ENCODE measurements at places on chromosomes 4 and X.

DNA sequence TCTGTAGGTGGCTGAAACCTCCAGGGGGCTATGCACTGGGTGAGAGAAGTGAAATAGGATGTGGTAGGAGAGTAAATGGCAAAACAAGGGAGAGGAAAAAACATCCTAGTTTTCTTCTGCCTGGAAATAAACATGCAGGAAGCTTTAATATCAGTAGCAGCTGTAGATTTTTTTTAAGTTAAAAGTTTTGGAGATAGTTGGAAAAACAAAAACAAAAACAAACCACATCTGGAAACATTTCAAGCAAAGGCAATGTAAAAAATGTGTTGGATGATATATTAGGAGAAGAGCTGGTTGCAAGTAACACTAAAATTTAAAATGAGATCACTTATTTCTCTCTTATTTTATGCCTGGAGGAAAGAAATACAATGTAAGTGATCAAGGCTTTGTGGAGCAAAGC is 388.0 kb downstream of the SPRY1 start:
- no peak for DNase-seq

GRCh38 chrX:6383917-6384316 is 151.0 kb downstream of the VCX3A start:
- no peak for DNase-seq

GRCh38 chr4:185651137-185651677 is 115.9 kb upstream of the PDLIM3 start:
- no peak for DNase-seq

DNA sequence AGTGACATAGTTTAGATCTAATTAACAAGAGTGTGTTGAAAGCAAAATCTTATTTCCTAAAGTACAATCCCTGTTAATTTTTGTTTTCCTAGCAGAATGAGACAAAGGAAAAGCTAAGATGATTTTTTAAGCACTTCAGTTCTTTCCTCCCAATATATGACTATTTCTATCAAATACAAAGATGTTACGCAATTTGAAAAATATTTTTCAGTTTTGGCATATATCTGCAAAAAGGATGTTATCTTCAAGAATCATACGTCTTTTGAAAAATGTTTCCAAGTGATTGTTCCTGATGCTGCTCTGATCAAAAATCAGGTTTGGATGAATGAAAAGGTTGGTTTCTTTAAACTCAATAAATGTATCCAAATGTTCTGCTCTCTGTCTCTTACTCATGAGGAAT is 486.7 kb upstream of the CPEB2 start:
- DNase-seq = no peak

DNA sequence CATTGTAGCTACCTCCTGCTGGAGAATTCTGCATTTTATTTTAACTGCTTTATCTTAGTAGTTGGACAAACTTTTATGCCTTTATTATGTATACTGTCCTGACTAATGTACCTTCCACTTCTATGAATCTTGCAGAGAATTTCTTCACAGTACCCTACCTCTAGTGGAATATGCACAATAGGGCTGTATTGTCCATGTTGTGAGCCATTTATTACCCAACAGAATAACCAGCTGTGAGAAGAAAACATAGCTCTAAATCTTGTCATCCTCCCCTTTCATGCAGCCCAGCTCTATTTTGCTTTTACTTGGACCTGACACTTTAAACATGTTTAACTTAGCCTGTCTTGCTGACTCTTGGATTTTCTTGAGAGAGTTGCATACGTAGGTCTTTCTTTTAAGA is 56.2 kb downstream of the MCUB start:
- no peak for DNase-seq

DNA sequence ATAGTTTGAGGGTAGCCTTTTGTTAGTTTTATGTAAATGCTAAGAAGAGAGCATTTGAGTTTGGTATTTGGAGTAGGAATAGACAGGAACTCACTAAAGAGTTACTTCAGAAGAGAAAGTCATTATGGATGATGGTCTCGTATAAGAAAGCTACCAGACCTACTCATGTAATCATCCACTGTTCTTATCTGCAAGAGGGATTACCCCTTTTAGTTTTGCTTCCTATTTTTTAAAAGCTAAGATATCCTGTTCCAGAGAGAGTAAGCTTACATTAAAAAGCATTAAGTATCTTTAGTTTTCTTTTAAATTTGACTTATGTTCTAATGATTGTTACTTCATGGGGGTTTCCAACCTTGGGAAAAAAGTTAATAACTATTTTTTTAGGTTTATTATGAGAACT is 12.5 kb upstream of the ART3 start:
- DNase-seq = no peak

GRCh38 chr4:16082426-16083240 is 1.2 kb downstream of the PROM1 start:
- no peak for DNase-seq

GRCh38 chr4:16202598-16202997 is 23.7 kb downstream of the TAPT1 start:
- no peak for DNase-seq

DNA sequence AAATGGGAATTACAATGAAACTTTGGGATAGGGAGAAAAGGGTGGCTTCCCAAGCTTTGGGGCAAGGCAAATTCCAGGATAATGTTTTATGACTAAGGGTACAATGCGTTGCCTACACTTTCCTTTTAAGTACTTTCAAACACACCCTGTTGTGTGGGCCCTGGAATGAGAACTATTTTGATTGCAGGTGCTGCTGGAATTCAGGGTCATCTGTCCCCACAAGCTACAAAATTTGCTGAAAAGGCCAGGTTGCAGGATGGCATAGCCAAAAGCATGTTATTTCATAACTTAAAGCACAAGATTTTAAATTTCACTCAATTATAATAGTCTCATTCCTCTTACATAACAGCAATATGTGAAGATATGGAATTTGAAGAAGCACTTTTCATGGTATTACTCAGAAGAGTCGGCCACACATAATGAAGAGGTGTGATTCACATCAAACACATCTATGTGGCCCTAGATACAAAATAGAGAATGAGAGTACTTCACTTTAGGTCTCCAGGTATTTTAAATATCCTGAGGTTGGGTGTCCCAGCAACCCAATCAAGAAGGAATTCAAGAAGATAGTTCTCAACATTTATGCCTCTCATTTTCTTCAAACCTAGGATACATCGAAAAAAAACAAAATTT is 89.3 kb downstream of the APBB2 start:
- DNase-seq = no peak

DNA sequence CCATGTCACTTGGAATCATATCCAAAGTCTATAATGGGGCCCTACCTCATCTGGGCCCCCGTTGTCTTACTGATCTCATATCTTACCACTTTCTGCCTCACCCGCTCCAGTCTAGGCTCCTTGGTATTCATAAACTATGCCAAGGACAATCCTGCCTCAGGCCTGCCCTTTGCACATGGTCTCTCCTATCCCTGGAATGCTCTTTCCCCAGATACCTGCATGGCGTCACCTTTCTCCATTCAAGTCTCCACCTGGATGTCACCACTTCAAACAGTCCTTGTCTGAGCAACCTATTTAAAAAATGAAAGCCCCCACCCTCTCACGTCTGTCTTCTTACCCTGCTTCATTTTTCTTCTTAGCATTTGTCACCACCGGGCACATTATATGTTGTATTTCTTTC is 8.2 kb downstream of the VGLL1 start:
- DNase-seq = no peak

DNA sequence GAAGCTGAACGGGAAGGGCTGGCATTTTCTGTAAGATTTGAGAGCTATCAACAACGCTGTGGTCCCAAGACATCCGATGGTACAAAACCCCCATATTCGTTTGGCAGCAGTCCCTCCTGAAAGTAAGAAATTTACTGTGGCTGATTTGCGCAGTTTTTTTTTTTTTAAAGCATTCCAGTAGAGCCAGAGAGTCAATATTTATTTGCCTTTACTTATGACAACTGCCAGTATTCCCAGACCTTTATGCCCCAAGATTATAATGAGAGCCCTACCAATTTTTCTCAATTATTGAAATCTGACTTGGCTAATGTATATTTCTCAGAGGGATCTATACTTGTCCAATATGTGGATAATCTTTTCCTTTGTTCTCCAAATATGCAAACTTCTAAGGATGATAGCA is 157.5 kb upstream of the SPIN4 start:
- DNase-seq = no peak

GRCh38 chrX:118347131-118347530 is 1.2 kb downstream of the WDR44 start:
- no peak for DNase-seq

DNA sequence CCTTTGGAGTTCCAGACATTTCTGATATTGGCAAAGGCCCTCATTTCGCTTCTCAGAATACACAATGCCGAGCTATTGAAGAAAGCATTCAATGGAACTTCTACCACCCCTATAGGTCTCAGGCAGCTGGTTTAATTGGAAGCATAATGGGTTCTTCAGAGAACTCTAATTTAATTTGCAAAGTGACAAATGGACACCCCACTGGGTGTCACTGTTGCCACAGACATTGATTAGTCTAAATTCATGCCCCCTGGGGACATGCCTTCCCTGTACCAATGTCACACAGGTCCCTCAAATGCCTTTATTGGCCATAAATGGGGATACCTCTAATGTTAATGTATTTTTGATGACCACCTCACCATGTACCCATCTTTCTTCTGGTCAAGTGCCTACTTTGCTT is 22.9 kb upstream of the TMEM255A start:
- no peak for DNase-seq

DNA sequence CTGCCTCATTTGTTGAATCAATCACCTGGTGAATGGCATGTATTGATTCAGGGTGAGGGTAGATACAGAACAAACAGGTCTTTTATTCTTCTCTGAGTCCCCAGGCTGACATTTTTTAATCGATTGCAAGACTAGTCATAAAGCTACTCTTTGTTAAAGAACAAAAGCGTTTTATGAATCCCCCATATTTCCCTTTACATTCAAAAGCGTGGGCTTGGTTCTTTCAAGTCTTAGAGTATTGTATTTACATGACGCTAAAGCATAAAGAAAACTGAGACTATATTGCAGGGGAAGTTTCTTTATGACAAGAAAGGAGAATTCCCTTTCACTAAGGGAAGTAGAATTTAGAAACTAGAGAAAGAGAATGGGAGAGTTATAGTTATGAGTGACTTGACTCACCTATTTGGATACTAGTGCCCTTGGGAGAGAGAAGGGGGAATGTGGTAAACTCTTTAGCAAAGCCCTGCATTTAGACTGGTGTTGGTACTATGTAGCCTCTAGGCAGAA is 69.3 kb upstream of the PDE5A start:
- DNase-seq = peak; percentile 20

All from mucosa of gallbladder (tissue), 1 donor.